ENCODE measurements at places on chromosomes 7 and 10.

- no peak for DNase-seq
These were observed 4.7 kb downstream of the INTS1 start for GRCh38 chr7:1499367-1500029.

DNA sequence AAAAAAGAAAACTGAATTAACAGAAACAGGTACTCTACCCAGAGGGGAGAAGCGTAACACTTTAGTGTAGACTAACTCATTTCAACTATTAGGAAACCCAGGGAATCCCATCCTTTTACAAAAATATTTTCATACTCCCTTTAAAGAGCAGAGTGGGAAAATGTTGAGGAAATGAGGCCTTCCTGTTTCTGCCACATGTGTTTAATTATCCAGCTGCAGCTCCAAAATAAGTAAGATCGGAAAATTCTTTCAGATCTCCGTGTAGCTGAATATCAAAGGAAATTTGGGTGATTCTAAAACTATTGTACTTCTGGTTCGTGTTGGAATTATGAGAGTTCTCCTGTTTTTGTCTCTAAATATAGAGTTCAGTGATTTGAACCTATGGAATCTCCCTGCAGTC, 58.0 kb upstream of the CAV2 start:
- DNase-seq = no peak

DNA sequence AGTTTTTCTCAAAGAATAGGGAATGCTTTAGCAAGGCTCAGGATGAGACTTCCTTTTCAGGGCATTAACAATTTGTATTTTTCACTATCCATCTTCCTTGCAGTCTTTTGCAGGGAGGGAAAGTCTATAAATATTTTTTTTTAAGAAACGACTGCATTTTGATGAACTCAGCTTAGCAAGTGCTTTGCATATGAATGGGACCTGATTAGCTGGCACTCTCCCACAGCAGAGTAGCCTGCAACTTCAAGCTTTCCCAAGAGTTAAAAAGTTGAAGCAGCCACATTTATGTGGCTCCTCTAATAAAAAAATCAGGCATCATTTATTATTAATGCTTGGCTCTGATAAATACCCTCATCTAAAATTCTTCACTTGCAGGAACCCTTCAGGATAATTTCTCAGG, 134.0 kb downstream of the GRID1 start:
- DNase-seq = no peak

- DNase-seq = no peak
These were observed 15.0 kb upstream of the COL28A1 start for GRCh38 chr7:7550663-7551062.

DNA sequence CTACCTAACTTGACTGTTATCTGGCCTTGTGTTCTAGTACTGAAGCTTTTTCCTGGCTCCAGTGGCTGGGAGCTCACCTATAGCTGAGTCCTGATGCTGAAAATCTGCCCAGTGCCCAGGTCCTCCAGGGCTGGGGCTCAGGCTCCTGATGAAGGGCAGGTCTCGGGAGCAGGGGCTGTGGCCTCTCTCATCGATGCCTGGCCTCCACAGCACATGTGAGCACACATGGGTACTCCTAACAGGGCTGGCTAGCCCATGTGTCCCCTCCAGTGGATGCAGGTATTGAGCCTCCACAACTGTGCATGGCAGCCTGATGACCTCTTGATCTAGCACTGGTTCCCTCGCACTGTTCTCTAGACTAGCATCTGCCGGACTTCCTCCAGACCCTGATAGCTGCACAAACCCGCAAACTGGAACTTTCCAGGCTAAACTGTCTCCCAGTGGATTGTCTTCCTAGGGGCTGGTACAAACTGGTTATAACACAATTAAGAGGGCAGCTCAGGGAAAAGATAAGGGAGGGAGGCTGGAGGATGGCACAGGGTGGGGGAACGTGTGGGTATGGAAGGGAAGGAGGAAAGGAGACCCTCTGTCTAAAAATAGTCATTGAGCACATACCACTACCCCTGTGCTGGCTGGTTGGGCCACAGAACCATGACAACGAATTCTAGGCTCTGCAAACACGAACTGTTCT, 35.1 kb downstream of the PLAC9 start:
- DNase-seq = no peak

GRCh38 chr7:23531794-23532489, at the start of gene TRA2A:
Gene TRA2A (minus strand): TSS chr7:23531981. CDS start chr7:23531824, 157 bp downstream.
- peak; percentile 98 for DNase-seq

- no peak for DNase-seq
These were observed 296.2 kb downstream of the LRRTM3 start for GRCh38 chr10:67221939-67222494.

DNA sequence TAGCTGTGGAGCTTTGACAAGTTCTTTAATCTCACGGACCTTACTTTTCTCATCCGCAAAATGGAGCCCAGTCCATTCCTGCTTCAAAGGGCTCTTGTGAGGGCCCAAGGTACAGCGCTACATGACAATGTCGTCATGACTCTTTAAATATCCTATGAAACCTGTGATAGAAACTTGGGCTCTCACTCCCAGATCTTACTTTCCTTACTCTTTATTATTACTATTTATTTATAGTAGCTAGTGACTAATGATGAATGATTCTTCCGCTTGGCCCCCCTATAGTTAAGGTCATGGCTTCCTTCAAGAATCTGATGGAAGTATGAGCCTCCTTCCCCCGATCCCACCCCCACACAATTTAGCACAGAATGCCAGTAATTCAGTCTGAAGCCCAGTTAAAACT, 41.9 kb downstream of the RBM20 start:
- no peak for DNase-seq

DNA sequence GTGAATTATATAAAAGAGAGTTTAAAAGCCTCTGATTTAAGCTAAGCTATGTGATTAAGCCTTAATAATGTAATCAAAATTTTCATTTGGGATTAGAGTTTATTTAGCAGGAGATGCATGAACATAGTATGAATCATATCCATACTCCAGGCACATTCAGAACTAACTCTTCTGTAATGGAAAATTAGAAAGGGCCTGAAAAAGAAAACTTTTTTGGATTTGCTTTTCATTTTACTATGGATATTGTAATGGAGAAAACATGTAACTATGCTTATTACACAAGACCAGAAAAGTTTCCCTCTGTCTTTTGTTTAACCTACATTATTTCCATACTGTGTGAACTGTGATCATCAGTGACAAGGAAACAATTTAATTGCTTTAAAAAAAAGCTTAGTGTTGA, 22.0 kb downstream of the TES start:
- DNase-seq = no peak

DNA sequence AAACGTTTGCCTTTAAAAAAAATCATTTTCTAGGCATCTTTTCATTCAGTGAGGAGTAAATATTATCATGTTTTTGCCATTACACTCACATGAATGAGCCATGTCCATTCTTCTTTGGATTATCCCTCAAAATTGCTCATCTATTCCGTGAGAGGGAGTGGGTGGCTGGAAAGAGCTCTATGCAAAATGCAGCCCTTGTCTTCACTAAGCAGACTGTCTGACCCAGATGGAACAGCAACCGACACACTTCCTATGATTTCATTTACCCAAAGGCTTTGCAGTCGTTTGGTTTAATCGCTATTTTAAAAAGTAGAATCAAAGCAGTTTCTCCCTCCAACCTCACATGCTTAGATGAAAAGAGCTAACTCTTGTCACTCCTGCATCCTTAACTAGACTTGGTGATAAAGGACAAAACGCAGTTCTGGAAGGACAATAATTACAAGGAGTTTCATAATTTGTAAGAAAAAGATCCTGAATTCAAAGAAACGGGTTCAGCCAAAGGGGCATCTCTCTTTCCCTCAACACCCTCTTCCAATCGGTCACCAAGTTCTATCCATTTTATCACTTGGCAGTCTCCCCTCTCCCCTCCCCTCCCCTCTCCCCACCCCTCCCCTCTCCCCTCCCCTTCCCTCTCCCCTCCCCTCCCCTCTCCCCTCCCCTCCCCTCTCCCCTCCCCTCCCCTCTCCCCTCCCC, 198.1 kb upstream of the STK17A start:
- DNase-seq = no peak

- DNase-seq = no peak
These were observed 101.6 kb downstream of the DYNC2I1 start for GRCh38 chr7:158957921-158958491.

- no peak for DNase-seq
These were observed 15.2 kb upstream of the PILRB start for GRCh38 chr7:100342765-100343164.

- DNase-seq = no peak
These were observed 493.4 kb downstream of the SEMA3D start for GRCh38 chr7:84693483-84693882.

- DNase-seq = no peak
These were observed 106.1 kb downstream of the PRKCQ start for GRCh38 chr10:6473901-6474370.

DNA sequence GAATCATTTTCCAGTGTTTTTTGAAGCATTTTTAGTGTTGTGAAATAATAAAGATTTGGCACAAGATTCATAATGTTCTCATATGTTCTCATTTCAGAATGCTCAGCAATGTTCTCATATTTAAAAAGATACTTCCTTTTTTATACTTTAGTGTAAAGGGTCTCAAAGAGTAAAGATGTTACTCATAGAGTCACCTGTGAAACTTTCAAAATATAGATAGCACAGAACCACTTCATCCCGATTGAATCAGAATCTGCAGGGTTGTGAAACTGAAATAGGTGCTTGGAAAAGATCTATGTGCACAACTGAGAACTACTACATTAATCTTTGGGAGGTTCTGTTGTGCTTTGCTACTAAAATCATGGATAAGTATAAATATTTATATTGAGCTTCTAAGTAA, 144.7 kb downstream of the MDFIC start:
- no peak for DNase-seq

- peak; percentile 46 for DNase-seq
These were observed 182.8 kb downstream of the ARHGAP12 start for GRCh38 chr10:31745612-31746376.

GRCh38 chr7:7792056-7792455, 73.6 kb upstream of the RPA3 start:
- no peak for DNase-seq

DNA sequence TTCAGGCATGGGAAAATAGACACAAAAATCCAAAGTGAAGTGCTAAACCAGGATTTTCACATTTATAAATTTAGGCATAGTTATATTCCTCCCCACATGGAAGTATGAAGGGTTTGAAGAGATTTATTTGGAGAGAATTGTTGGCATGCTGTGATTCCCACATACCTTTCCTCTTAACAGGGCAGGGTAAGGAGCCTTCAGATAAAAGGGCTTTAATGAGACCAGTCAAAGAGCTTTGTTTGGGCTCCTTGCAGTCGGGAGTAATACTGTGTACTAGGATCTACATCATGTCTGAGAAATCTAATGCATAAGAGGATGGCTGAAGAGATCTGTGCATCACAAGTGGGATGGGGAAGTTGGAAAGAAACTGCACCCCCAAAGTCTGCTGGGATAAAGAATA, 140.8 kb upstream of the PTN start:
- DNase-seq = no peak

GRCh38 chr7:106891548-106892410, 26.7 kb downstream of the PIK3CG start:
- DNase-seq = no peak

- no peak for DNase-seq
These were observed 48.6 kb upstream of the CNPY1 start for GRCh38 chr7:155594961-155595366.

- DNase-seq = no peak
These were observed 132.7 kb downstream of the JCAD start for GRCh38 chr10:29926693-29927048.

DNA sequence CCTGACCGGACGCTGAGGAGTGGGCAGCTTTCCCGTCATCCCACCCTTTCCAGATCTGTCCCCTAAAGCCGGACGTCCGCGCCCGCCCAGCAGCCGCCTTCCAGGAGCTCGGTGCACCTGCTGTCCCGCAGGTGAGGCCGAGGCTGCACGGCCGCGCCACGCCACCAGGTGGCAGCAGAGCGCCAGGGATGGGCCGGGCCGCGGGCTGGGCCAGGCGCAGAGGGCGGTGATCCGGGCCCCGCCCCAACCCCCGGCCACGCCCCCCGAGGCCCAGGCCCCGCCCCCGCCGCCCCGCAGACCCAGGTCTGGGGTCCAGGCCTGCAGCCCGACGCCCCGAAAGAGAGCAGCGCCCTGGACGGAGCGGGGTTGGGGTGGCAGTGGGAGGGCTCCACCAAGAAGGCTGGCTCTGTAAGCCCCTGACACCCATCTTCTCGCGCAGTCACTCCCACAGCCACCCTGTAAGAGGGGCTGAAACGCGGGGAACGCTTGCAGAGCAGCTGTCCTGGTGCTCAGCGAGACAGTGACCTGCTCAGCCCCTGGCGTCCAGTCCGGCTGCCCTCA, 32.2 kb downstream of the FOXL3 start:
- DNase-seq = peak; percentile 80

DNA sequence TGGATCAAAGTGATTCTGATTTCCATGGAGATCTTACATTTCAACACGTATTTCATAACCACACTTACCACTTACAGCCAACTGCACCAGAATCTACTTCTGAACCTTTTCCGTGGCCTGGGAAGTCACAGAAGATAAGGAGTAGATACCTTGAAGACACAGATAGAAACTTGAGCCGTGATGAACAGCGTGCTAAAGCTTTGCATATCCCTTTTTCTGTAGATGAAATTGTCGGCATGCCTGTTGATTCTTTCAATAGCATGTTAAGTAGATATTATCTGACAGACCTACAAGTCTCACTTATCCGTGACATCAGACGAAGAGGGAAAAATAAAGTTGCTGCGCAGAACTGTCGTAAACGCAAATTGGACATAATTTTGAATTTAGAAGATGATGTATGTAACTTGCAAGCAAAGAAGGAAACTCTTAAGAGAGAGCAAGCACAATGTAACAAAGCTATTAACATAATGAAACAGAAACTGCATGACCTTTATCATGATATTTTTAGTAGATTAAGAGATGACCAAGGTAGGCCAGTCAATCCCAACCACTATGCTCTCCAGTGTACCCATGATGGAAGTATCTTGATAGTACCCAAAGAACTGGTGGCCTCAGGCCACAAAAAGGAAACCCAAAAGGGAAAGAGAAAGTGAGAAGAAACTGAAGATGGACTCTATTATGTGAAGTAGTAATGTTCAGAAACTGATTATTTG, 15.3 kb downstream of the HNRNPA2B1 start:
- no peak for DNase-seq

DNA sequence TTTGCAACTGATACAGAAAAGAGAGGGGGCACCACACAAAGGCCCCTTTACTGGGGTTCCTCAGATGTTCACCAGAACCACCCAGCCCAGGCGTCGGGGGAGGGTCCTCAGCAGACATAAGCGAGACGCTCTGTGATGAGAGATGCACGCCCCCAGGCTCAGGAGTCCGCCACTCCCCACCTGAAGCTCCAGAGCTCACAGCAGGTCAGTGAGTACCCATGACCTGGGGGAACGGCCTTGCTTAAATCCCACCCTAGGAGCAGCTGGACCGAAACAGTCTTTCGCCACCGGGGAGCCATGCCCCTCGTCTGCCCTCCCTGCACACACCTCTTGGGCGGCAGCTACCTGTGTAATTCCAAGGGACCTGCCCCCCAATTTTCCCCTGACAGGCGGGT, 2.8 kb downstream of the CRYGN start:
- no peak for DNase-seq

GRCh38 chr7:51146816-51147586, 169.6 kb downstream of the COBL start:
- DNase-seq = no peak

- no peak for DNase-seq
These were observed 270.8 kb downstream of the ELFN1 start for GRCh38 chr7:1940863-1941262.

- DNase-seq = no peak
These were observed 15.4 kb upstream of the FKBP9 start for GRCh38 chr7:32941681-32942414.

GRCh38 chr7:73638911-73639310, 14.6 kb upstream of the MLXIPL start:
- DNase-seq = no peak

All from stimulated activated CD4-positive, alpha-beta T cell treated with anti-CD3 and anti-CD28 coated beads, TNF-alpha, amount 100 ng/mL, for 24 hours (primary cell).